ENCODE measurements at places on chromosomes 11 and 22.

DNA sequence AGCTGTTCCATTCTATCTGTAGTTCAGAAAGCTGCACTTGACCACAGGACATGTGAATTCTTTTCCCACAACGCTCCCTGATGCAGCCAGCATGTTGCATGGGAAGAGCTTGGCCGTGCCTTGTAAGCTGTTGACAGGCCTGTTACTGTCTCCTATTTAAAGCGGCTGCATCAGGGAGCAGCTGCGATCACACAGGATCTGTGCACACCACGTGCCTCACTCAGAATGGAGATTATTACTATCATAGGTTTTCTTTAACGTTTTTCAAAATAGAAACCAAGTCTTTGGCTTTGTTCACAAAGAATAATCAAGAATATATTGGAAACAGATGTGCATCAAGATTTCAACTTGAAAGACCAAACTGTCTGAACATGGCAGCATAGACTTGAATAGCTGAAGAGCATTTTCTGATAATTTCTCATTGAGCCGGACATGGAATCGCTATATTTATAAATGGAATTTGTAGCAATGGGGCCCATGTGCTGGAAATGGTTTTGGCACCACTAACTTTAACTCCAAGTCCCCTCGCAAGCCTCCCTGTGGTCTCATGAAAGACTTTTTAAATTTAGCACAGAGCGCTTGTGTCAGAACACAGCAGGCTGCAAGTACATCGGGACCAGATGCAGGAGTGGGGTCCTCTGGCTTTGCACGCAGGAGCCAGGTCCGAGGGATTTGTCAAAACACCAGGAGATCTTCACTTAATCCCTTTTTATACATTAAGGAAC lies 40.8 kb upstream of the MYO18B start:
- DNase-seq, result no peak

GRCh38 chr11:70654016-70654415 lies 255.7 kb downstream of the CTTN start:
- DNase-seq, result no peak

- DNase-seq, result no peak
Observed at GRCh38 chr22:50262460-50262911, 1.0 kb upstream of the MAPK12 start.

- no peak for DNase-seq
Observed at GRCh38 chr22:33053323-33053722, 4.9 kb downstream of the SYN3 start.

DNA sequence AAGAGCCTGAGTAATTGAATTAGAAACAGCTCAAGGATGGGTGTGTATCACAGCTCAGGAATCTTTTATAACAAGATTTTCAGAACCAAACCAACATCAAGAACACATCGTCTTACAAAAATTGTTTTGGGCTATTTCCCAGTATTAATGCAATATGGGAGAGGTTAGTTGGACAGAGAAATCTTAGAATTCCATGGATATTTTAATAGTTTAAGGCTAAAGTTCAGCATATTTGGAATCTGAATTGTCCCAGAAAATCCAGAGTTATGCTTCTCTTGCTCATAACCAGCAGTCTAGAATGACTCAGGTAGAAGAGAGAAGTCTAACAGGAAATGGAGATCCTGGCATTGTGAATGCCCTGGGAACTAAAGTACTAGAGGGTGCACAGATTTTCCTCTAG lies 74.6 kb downstream of the ADM start:
- DNase-seq, result no peak

DNA sequence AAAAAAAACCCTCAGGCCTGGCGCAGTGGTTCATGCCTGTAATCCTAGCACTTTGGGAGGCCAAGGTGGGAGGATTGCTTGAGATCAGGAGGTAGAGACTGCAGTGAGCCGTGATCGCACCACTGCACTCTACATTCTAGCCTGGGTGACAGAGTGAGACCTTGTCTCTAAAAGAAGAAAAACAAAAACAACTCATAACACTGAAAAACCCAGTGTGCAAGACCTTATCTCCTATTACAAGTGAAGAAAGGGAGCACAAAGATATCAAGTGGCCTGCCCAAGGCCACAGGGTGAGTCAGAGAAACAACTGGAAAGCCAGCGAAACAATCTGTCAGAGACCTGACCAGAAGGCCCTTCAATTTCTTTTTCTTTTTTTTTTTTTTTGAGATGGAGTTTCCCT lies 2.5 kb downstream of the TXN2 start:
- DNase-seq, result no peak

GRCh38 chr11:83655976-83656375 lies 369.8 kb upstream of the CCDC90B start:
- DNase-seq, result no peak

DNA sequence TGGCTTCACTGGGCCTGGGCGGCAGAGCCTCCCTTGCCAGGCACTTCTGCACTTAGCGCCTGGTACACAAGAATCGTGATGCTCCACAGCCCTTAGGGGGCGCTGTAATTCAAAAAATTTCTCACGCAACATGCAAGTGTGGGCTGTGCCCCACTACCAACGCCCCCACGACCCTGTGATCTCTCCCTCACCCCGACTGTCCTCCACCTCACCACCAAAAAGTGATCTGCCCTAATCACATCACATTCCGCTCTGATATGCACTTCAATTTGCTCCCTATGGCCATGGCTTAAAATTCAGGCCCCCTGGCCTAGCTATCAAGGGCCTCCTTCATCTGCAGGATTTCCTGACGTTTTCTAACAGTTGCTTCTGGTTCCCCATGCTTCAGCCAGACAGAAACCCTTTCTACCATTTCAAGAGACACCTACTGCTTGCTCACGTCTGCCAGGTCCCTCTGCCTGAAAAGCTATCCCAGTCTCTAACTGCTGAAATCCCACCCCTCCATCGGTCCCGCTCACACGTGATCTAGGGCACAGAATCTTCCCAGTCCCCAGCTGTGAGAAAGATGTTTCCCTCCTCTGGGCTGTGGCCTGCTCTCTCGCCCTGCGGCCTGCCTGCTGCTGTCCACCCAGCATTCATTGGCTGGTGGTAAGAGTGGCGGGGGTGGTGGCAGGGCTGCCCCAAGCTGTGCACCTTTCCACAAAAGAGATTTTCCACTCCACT lies 27.9 kb upstream of the LRRC32 start:
- DNase-seq, result no peak

GRCh38 chr11:36010010-36010740 lies 66.3 kb downstream of the LDLRAD3 start:
- no peak for DNase-seq

- no peak for DNase-seq
Observed at GRCh38 chr11:76419896-76420295, 24.9 kb upstream of the EMSY start.
